ENCODE measurements at places on chromosomes 11 and 22. TPM values are rescaled to one million over a fixed set of nuclear protein-coding genes. Genes with fewer than 3 reads are reported as not detected.

OPCML gene
- total RNA-seq: 27.5 TPM

B4GALNT4 gene
- total RNA-seq: 67.6 TPM

TBX1 gene
- total RNA-seq: not detected

ESAM gene
- total RNA-seq: 6.1 TPM

OR51I1 gene
- not detected for total RNA-seq

OR56A5 gene
- total RNA-seq: not detected

ADM gene
- 14.5 TPM for total RNA-seq

RGL4 gene
- not detected for total RNA-seq

MN1 gene
- 64.2 TPM for total RNA-seq

ALDH3B2 gene
- under 0.01 TPM for total RNA-seq

DDI1 gene
- total RNA-seq: not detected

TH gene
- total RNA-seq: 0.25 TPM

LAYN gene
- total RNA-seq: 4.2 TPM

MPZL3 gene
- total RNA-seq: 0.74 TPM

MRGPRX1 gene
- not detected for total RNA-seq

UBQLN3 gene
- under 0.01 TPM for total RNA-seq

BRSK2 gene
- total RNA-seq: 31.7 TPM

TMPRSS13 gene
- 0.25 TPM for total RNA-seq

MUC5AC gene
- total RNA-seq: 0.25 TPM

HEPHL1 gene
- not detected for total RNA-seq

HMOX1 gene
- 1.7 TPM for total RNA-seq

APOBEC3C gene
- 0.49 TPM for total RNA-seq

NRGN gene
- 1.5 TPM for total RNA-seq

GPHA2 gene
- total RNA-seq: not detected

ACR gene
- total RNA-seq: not detected

CARD10 gene
- total RNA-seq: 4.7 TPM

SSTR3 gene
- total RNA-seq: under 0.01 TPM

C11orf97 gene
- 0.49 TPM for total RNA-seq

MYO7A gene
- total RNA-seq: 0.49 TPM

PTDSS2 gene
- 18.2 TPM for total RNA-seq

SHANK3 gene
- total RNA-seq: 5.9 TPM

GGT5 gene
- total RNA-seq: 2.0 TPM

NDUFS3 gene
- total RNA-seq: 42.3 TPM

PAMR1 gene
- total RNA-seq: 2.0 TPM

Data from temporal lobe (tissue), 4 donors.